ENCODE measurements at places on chromosomes 3 and 15.

GRCh38 chr3:66338927-66339326 lies 118.1 kb downstream of the SLC25A26 start:
- no peak for DNase-seq

GRCh38 chr3:114519415-114519814 lies 225.6 kb downstream of the TIGIT start:
- peak; percentile 37 for DNase-seq

DNA sequence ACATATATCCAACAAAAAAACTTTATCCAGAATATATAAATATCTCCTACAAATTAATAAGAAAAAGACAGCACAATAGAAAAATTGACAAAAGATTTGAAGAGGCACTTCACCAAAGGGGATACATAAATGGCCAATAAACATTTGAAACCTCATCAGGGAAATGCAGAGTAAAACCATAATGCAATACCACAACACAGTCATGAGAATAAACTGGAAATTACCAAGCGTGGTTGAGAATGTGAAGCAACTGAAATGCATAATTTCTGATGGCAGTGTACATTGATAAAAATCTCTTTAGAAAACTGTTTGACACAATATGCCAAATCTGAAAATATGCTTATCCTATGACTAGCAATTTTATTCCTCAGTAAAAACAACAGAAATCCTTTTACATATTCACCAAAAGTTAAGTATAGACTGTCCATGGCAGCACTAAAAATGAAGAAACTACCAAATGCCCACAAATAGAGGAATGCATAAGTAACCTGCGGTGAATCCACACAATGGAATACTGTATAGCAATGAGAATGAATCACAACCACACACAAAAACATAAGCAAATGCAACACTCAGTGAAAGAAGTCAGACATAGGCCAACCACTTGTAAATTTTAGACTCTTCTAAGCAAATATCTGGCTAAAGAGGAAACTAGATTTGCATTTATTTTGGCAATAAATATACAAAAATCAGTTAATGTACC lies 7.9 kb downstream of the LYZL4 start:
- DNase-seq: no peak

- DNase-seq: no peak
Observed at GRCh38 chr3:139652561-139652960, 25.2 kb downstream of the NMNAT3 start.

GRCh38 chr3:131393868-131394267 lies 12.3 kb downstream of the NUDT16 start:
- DNase-seq: no peak

DNA sequence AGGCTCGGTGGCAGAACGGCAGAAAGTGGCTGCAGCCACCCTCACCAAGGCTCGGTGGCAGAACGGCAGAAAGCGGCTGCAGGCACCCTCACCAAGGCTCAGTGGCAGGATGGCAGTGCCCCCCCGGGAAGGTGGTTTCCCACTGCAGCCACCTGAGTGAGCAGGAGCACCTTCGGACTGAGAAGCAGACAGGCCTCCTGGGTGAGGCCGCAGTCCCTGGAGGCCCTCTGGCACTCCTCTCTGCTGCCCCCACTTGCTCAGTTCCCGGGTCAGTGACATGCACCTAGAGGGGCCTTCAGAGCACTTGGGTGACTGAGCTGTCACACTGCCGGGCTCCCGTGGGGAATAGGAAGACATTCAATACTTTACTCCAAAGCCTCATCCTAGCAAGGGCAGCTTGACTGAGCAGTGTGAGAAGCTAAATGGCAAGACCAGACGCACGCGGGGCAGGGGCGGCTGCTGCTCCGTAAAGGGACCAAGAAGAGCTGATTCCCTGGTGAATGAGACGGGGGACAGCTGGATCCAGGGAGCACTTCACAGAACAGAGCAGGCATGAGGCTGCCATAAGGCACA lies 62.7 kb downstream of the PCSK6 start:
- no peak for DNase-seq

DNA sequence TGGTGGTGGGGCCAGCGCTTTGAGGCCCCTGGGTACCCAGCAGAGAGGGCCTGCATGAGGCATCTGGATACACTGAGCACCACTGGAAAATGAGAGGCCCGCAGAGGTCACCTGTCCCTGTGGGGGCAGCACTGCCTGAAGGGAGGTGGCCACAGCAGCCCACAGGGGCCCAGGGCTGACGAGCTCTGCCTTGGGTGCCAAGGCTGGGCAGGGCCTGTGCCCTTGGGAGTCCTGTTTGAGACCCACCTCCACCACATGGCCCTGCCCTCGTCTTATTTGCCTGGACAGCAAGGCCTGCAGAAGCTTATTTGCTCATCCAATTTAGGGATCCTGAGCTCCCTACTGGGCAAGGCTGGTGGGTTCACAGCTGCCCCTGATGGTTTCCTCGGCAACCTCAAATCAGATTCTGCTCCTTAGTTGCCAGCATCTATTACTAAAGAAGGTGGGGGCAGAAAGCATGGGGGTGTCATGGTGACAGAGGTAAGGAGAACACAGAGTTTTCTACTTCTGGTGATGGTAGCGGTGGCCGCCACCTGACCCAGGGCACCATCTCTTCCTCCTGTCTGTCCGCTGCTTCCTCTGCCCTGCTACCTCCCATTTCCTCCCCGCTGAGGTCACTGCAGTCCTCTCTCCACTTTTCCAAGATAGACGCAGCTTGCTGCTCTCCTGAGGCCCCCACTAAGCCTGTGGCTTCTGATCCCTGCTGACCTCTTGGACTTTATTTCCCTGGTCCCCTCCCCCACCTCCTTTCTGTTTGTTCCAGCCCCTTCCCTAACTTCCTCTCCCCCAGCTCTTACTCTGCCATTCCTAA lies 62.9 kb downstream of the HMCES start:
- DNase-seq: no peak

DNA sequence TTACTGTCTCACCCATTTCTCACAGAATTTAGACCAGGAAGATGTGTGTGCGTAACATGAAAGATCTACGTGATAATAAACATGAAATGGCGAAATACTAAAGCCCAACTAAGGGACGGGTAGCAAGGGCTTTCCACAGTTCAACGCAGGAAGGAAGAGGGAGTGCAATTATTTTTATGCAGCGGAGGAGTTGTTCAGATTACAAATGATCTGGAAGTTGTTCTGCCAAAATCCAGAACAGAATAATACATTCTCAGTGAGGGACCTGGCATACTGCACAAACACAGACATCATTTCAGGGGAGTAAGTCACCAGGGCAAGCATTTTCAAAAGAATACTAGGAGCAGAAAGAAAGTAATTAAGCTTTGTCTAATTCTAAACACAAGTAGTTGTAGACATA lies 133.6 kb upstream of the RAP2B start:
- DNase-seq: no peak

DNA sequence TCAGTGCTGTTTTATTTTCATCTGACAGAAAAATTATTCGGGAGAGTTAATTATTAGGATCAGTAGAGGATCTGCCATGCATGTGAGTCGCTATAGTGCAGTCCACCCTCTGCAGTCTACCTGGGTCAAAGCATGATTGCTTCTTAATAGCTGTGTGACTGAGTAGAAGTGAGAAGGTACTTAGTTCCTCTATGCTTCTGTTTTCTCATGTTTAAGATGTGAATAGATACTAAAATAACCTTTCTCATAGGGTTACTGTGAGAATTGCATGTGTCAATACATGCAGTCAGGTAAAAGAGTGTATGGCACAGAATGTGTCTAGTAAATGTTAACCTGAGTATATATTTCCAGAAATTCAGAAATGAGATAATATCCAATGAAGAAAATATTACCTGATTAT lies 435.7 kb downstream of the NAALADL2 start:
- no peak for DNase-seq

- DNase-seq: no peak
Observed at GRCh38 chr3:151350656-151351055, 21.3 kb upstream of the P2RY13 start.

DNA sequence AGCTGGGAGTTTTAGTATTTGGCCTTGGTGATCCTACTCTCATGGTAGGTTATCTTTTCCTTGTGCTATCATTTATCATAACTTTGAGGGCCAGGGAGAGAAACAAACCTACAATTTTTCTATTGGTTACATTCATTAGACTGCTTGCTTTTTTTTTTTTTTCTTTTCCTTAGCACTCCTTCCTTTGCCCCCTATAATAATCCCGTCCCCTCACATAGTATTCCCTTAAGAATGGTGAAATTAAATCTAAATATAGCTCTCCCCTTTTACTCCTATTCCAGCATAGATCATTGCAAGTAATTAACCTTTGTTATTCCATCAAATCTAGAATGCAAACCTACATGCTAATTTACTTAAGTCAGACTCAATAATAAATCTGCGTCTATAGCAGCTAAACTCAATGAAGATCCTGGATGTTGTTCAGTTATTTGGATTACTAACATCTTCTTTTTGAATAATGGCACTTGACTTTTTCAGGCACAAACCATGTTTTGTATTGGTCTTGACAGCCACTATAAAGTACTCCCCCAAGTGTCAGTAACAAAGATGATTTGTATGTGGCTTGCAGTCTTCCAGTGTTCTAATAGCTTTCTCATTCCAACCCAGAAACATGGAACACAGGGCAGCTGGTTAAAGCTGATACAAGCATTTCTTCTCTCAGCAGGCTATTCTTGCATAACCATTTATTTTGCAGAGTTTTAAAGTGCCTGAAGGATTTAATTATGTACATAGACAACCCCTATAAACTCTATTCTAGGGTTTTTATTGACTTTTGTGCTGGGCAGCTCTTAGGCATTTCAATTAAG lies 420.6 kb downstream of the MECOM start:
- no peak for DNase-seq

GRCh38 chr15:76871930-76872329 lies 33.2 kb downstream of the SCAPER start:
- no peak for DNase-seq

GRCh38 chr15:55457401-55458022 lies 49.2 kb downstream of the PIERCE2 start:
- no peak for DNase-seq

DNA sequence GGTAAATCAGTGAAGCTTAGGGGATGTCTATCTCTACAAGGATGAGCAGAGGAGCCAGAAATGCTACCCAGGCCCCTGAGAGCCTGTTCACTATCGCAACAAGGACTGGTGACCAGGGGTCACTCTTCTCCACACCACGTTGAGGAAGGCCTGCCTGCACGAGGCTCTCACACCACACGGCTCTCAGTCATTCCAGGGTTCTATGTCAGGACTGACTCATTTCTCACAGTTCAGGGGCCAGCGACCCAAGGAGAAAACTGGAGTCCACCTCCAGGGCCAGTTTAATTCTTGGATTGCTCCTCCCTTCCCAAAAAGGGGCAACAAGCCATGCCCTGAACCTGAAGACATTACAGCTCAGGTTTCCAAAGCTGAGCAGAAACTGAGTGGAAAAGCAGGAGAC lies 33.9 kb downstream of the ANP32A start:
- DNase-seq: no peak

DNA sequence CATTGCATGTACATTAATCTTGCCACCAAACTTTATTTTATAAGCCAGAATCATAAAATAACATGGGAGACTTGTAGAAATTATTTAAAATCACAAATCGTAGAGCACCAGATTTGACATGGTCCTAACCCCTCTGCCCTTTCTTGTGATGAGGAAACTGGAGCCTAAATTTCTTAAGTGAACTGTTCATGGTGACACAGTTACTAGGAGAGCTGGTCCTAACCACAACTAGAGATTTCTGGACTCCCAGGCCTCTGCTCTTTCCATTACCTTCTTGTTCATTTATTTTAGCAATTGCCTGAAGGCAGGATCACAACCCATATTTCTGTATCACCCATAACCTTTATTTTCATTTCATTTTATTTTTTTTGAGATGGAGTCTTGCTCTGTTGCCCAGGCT lies 352.5 kb downstream of the LPP start:
- no peak for DNase-seq

DNA sequence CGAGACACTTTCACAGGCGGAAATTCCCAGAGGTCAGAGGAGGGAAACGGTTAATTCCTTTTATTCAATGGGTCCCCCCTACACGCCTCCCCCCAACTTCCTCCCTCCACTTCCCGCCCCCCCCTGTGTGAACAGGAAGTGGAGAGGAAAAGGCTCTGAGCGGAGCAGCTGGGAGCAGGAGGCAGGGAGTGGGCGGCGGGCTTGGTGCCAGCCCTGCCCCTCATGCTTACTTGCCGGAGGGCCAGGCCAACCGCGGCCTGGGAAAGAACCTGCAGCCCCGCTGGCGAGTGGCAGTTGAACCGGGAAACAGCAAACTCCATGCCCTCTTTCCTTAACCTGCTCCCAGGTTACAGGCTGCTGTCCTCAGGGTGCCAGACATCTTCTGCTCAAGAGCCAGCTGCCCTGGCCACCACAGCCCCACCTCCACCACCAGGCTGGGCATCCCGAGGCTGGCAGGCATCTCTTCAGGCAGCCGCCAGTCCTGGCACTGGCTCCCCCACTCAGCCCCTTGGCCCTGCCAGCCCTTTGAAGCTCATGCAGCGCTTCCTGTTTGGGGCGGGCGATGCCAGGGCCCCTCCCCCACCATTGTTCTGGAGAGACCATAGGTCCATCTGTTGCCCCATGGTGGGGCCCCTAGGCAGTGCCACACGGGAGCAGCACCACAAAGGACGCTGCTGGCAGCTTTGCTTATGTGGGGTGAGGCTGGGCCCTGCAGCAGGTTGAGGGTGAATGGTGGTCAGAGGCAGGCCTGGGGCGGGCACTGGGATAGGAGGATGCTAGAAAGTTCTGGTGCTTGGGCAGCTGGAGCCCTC lies 12.9 kb downstream of the VPS18 start:
- DNase-seq: peak; percentile 82

All from heart right ventricle (tissue), 16 donors.